ENCODE measurements at places on chromosomes 2 and 18.

GRCh38 chr2:187105218-187105617 lies 256.2 kb upstream of the ZSWIM2 start:
- no peak for DNase-seq

DNA sequence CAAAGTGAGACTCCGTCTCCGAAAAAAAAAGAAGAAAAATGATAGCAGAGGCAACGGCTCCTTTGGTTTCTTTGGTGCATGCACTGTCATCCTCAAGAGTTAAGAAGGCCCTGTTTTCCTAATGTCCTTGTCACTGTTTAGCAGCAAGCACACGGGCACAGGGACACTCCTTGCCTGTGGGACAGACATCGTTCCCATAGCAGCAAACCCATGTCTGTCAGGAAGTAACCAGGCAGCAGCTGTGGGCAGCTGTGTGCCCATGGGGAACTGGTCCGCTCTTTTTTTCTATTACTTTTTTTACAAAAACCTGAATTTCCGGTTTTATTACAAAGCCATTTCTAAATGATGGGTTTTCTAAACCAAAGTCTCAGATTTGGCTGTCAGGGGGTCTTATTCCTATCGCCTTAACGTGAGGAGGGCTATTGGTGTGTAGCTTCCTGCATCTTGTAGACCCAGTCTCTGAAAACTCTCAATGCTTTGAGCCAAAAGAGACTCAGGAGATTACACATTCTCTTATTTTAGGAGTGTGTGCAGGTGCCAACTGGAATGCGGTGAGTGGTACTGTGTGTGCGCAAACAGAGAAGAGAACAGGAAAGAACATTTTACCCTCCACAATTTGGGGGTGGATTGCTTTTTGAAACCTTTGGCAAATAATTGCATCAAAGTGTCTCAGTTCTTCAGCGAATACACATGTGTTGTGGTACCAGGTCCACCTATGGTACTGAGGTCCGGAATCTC lies 109.6 kb downstream of the COLEC12 start:
- DNase-seq = no peak

DNA sequence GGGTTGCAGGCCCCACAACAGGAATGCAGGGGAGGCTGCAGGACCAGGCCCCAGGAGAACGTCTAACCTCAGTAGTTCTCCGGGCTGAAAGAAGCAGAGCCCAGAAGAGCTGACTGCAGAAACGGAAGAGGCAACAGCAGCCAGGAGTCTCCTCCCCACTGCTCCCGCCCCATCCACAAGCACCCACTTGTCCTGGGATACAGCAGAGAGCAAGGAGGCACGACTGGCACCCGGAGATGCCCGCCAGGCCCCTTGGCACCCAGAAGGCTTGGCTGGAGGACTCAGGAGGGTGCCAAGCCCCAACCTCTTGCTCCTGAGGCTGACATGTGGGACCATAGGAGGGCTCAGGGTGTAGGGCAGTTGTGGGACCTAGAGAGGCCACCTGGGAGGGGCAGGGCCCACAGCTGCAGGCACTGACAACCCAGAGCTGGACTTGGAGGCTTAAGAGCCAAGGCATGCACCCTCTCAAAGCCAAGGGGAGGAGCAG lies 29.0 kb upstream of the TNS1 start:
- DNase-seq = no peak

GRCh38 chr18:35136248-35136647 lies 95.0 kb downstream of the MAPRE2 start:
- no peak for DNase-seq

DNA sequence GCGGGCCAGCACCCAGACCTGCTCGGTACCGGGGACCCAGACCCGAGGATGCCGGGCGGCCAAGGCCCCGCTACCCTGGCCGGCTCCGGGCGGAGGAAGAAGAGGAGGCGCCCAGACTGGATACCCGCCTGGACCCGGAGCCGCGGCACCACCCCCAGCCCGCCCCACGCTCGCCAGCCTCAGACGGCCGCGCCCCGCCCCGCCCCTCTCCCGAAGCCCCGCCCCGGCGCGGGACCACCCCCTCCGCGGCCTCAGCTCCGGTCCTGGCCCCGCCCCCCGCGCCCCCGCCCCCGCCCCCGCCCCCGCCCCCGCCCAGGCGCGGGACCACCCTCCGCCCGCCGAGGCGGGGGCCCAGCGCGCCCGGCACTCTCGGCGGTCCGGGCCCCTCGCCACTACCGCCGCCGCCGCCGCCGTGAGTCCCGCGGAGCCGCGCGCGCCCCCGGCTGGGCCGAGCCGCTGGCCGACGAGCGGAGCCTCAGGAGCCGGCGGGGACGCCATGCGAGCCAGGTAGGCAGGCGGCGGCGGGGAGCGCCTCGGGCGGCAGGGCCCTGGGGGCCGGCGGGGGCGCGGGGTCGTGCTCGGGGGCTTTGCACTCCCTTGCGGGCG lies at the start of gene SH3BP4:
SH3BP4 (plus strand) TSS at position 354 of the 606 bp plus-strand sequence. CDS start 82,986 bp downstream, outside the sequence.
- DNase-seq = peak; percentile 94

DNA sequence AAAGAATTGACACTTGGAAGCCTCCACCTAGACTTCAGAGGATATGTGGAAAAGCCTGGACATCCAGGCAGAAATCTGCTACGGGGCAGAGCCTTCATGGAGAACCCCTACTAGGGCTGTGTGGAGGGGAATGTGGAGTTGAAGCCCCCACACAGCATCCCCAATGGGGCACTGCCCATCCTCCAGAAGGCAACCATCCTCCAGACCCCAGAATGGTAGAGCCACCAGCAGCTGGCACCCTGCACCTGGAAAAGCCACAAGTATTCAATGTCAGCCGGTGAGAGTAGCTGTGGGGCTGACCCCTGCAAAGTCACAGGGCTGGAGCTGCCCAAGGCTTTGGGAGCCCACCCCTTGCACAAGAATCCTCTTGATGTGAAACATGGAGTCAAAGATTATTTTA lies 53.6 kb upstream of the SNTG2 start:
- DNase-seq = no peak

DNA sequence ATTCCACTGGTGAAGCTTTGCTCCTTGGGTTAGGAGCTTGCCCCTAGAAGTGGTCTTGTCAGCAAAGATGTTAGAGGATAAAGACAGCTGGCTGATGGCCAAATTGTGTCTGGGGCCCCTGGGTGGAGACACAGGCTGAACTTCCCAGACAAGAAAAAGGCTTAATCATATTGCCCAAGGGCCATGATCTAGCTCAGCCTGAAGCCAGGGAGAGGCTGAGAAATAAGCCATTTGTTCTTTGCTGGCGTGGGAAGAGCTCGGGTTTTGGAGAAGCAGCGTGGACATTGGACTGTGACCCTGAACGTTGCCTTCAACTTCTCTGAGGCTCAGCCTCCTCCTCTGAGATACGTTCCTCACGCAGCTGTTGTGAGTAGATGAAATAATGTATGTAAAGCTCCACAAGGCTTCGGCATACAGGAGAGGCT lies 153.0 kb downstream of the ZFP36L2 start:
- no peak for DNase-seq

- DNase-seq = peak; percentile 61
These were observed 120.8 kb downstream of the GAREM1 start for GRCh38 chr18:32349728-32350395.

DNA sequence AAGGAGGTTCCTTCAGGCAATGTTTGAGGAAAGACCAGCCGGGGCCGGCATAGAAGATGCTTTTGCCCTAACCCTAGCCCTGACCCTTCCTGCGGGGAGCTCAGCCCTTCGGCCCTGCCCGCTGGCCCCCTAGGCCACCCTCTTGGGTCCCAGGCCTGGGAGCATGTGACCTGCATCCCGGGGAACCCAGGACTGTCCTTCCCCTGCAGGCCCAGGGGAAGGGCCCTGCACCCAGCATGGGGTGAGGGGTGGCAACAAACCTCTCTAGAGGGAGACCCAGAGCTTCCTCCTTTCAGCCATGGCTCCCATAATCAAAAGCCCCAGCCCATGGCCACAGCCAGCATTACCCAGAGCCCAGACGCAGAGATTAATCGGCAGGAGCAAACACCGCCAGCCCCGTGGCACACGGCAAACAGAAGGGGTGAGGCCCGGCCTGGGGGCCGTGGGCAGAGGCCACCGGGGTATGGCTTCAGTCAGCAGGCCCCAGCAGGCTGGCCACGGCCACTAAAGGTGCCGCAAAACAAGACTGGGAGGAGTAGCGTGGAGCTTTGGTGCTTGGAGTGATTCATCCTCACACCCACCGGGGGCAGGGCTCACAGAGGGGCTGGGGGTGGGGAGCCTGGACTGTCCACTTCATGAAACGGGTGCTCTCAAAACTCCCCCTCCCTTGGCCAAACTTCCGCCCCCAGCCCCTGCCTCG lies 61.6 kb upstream of the HPCAL1 start:
- no peak for DNase-seq

DNA sequence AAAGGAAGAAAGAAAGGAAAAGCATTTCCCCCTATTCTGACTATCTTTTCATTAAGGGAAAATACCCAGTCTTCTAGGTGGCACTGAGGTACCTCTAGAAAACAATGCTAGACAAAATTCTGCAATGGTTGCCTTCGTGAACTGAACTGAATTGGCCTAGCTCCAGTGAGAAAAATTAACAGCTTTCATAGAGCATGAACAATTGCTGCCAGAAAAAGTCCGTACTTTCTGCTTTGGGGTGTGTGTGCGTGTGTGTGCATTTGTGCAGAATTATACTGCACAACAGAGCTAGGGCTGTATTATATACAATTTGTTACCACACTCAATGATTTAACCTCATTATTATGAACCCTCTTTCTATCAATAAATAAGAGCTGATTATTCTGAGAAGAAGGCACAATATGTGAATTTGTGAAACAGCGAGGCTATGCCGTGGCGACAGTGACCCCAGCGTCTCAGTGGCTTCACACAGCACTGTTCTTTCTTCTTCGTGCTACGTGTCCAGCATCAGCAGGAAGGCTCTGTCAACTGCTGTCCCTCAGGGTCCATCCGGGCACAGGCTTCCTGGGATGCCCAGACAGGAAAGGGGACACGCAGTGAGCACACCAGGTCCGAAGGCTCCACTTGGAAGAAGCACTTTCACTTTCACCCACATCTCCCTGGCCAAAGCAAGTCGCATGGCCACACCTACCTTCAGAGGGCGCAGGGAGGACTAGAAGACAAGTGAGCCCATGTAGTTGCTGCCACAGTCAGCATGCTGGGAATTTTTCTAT lies 47.5 kb downstream of the PTGR3 start:
- DNase-seq = no peak

Measured in AG08396 (cell line).